Endothelial cell of umbilical vein (primary cell): ENCODE measurements at places on chromosomes 12 and 14. TPM values are rescaled to one million over a fixed set of nuclear protein-coding genes. Genes with fewer than 3 reads are reported as not detected.
A peak's percentile ranks its signal among the peaks of the same experiment; 100 is the strongest.

CNTN1 gene
- total RNA-seq, result 0.07 TPM in 1 of 2 replicates, not detected in the other

NID2 gene
- 33.0 and 56.7 TPM in 2 replicates for total RNA-seq

TSFM gene
- 39.3 and 41.8 TPM in 2 replicates for total RNA-seq

LRRC10 gene
- total RNA-seq, result not detected in 2 replicates

MSI1 gene
- total RNA-seq, result 0.12 TPM in 1 of 2 replicates, not detected in the other

HEATR5A gene
- total RNA-seq, result 37.0 and 45.3 TPM in 2 replicates

CPNE6 gene
- not detected in 2 replicates for total RNA-seq

SRSF5 gene
- 253 and 276 TPM in 2 replicates for total RNA-seq

DNA sequence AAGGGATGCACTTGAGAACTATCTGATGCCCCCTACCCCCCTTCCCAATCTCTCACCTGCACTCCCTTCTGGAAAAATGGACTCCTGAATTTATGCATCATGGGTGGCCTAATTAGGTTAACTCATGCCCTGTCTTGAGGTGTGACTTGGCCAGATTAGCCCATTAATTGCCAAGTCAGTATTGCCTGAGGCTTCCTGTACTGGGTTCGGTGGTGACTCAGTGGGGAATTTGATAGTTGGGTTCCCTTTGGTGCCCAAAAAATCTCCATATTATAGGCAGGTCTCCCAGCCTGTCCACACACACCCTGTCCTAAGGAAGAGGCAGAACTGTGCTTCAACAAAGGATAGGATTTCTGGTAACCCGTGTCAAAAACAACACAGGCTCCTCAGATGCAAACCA lies 146.1 kb downstream of the CHST11 start:
- H3K4me1 ChIP-seq, result peaks cover 35% of the 10 kb centered on the region
- peak overlapping the region; percentile 89 for H3K27ac ChIP-seq
- no peak for DNase-seq
- no peaks in the 10 kb centered on the region for H3K36me3 ChIP-seq
- H3K27me3 ChIP-seq, result no peaks in the 10 kb centered on the region
- H3K4me3 ChIP-seq, result no peak overlapping the region

DNA sequence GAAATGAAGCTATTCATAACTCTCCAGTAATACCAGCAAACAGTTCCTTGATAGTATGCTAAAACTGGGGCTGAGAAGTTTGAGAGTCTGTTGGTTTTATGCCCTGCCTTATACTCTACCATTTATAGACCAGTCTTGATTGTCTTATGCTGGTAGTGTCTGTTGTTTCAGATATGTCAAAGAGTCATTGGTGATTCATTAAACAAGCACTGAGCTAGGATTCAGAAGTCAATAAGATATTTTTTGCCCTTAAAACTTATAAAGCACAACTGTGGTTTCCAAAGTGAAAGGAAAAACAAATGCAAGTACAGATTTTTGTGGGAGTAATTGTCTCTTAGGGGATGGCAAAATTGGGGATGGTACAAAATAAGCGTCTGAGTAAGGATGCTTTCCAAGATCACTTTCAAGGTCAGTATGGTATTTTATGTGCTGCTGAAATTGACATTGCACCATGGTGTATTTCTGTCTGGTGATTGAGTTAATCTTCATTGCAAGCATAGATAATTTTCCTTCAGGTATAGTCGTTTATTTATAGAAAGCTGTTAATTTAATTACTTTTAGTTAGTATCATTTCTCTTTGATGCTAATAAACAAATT lies 289.5 kb upstream of the E2F7 start:
- H3K27ac ChIP-seq, result no peak overlapping the region
- DNase-seq, result peak; percentile 17
- no peaks in the 10 kb centered on the region for H3K4me1 ChIP-seq
- H3K27me3 ChIP-seq, result no peaks in the 10 kb centered on the region
- no peak overlapping the region for H3K4me3 ChIP-seq

DNA sequence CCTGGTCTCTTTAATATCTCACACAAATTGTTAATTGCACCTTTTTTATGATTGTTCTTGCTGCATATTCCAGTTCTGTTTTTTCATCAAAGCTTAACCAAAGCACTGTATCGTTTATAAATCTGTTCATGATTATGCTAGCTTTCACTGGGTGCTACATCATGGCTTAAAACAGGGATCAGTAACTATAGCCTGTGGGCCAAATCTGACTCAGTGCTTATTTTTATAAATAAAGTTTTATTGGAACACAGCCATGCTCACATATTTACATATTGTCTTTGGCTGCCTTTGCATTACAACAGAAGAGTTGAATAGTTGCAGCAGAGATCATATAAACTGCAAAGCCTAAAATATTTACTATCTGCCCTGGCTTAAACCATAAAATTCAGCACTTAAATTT lies 183.4 kb upstream of the NRXN3 start:
- H3K4me1 ChIP-seq, result no peaks in the 10 kb centered on the region
- no peaks in the 10 kb centered on the region for H3K36me3 ChIP-seq
- H3K4me3 ChIP-seq, result no peak overlapping the region
- no peaks in the 10 kb centered on the region for H3K27me3 ChIP-seq

DNA sequence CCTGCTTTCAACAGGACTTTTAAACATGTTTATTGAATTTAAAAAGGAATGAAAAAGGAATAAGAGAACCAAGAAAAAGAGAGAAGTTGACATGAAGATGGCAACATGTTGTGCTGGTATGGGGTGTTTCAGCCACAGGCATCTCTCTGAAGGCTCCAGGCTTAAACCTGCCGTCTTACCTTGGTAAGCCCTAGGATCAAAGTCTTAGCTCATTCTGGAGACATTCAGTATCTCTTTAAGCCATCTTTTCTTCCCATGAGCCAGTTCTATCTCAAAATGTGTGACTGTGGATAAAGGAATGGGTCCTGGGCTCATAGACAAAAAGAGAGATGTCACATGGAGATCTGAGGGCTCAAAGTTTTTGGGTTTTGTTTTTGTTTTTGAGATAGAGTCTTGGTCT lies 1.6 kb upstream of the TFCP2 start:
- no peaks in the 10 kb centered on the region for H3K27me3 ChIP-seq
- peaks cover 10% of the 10 kb centered on the region for H3K4me1 ChIP-seq
- H3K36me3 ChIP-seq, result no peaks in the 10 kb centered on the region

DNA sequence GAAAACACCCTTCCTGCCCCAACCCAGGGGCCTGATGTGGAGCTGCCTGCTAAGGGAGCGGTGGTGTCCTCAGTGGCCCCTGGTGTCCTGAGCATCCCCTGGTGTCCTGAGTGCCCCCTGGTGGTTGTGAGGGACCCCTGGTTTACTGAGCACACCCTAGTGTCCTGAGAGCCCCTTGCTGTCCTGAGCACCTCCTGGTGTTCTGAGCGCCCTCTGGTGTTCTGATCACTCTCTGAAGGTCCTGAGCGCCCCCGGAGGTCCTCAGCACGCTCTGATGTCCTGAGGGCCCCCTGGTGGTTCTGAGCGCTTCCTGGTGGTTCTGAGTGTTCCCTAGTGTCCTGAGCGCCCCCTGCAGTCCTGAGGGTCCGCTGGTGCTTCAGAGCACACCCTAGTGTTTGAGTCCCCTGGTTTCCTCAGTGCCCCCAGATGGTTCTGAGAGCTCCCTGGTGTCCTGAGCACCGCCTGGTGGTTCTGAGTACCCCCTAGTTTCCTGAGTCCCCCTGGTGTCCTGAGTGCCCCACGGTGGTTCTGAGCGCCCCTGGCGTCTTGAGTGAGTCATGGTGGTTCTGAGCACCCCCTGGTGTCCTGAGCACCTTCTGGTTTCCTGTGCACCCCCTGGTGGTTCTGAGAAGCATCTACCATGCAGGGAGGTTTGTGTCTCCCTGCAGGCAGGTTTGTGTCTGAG lies 1004.2 kb downstream of the TMEM121 start:
- no peaks in the 10 kb centered on the region for H3K4me1 ChIP-seq
- no peak for DNase-seq
- H3K4me3 ChIP-seq, result no peak overlapping the region
- no peaks in the 10 kb centered on the region for H3K27me3 ChIP-seq
- H3K36me3 ChIP-seq, result no peaks in the 10 kb centered on the region
